Activated CD4-positive, alpha-beta memory T cell treated with anti-CD3 and anti-CD28 coated beads, Interleukin-2, amount 10 ng/mL, durations not matched to agents 7 days and 5 days (primary cell): ENCODE measurements at places on chromosomes 16 and 17. TPM values are rescaled to one million over a fixed set of nuclear protein-coding genes. Genes with fewer than 3 reads are reported as not detected.
A peak's percentile ranks its signal among the peaks of the same experiment; 100 is the strongest.

- no peaks in the 10 kb centered on the region for H3K36me3 ChIP-seq
- DNase-seq: no peak
- peaks cover 10% of the 10 kb centered on the region for H3K27me3 ChIP-seq
- H3K27ac ChIP-seq: no peak overlapping the region
- H3K4me1 ChIP-seq: no peaks in the 10 kb centered on the region
Observed at GRCh38 chr17:8696426-8696825, 48.2 kb downstream of the CCDC42 start.

The PIGS gene
- total RNA-seq: 66.3 TPM

The KRTAP9-4 gene
- not detected for total RNA-seq

DNA sequence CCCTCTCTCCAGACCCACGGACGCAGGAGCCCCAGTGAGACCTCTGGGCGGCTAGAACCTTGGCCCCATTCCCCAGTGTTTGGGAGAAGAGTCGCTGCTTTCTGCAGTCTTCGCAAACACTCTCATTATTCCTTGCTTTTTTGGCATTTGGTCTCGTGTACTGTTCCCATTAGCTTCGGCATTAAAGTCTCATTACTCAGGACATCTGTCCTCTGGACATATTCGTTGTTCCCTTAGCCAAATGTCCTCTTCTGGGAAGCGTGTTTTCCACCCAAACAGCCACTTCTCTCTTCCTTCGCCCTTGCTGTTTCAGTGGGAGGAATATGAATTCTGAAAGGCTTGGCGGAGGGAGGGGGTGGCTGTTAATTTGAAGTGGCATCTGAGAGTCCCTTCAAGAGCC, 11.1 kb downstream of the SHISA6 start:
- no peak overlapping the region for H3K27ac ChIP-seq
- DNase-seq: no peak
- no peaks in the 10 kb centered on the region for H3K36me3 ChIP-seq
- H3K27me3 ChIP-seq: no peaks in the 10 kb centered on the region
- no peak overlapping the region for H3K4me3 ChIP-seq

GRCh38 chr17:75834279-75834920, 9.8 kb downstream of the UNC13D start:
- no peak overlapping the region for H3K4me3 ChIP-seq
- no peak for DNase-seq
- peak overlapping the region; percentile 94 for H3K27ac ChIP-seq
- peaks cover 64% of the 10 kb centered on the region for H3K36me3 ChIP-seq
- no peaks in the 10 kb centered on the region for H3K27me3 ChIP-seq
- peaks cover 43% of the 10 kb centered on the region for H3K4me1 ChIP-seq

DNA sequence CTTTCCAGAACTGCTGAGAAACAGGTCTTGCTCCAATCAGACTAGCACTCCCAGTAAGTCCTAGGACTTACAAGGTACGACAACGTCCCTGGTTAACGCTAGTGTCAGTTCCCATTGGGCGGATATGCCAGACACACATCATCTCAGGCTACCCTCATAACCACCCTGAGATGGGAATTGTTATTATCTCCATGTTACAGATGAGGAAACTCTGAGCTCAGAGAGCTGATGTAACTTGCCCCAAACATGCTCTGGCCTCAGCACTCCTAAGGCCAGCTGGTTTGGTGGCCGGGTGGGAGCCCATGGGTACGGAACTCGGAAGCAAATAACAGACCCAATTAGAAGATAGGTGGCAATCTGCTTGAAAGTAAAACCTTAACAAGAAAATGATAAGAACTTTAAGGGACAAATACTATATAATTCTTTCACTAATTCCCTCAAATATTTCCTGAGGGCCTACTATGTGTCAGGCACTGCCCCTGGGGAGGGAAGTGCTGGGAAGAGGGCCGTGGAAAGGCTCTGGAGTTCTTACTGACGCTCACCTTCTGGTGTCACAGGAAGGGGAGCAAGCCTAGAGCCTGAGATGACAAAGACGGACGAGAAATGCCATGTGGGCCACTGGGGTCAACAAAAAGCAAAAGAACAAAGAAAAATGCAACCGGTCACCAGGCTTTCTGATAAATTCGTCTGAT, 6.9 kb downstream of the CREBBP start:
- peaks cover 59% of the 10 kb centered on the region for H3K4me1 ChIP-seq
- H3K27ac ChIP-seq: no peak overlapping the region
- H3K4me3 ChIP-seq: no peak overlapping the region
- no peak for DNase-seq
- H3K27me3 ChIP-seq: no peaks in the 10 kb centered on the region

The GPR179 gene
- total RNA-seq: not detected
